ENCODE measurements at places on chromosomes 5 and 9. TPM values are rescaled to one million over a fixed set of nuclear protein-coding genes. Genes with fewer than 3 reads are reported as not detected.

- DNase-seq, result no peak
Observed at GRCh38 chr9:122058051-122058450, 35.1 kb downstream of the TTLL11 start.

DNA sequence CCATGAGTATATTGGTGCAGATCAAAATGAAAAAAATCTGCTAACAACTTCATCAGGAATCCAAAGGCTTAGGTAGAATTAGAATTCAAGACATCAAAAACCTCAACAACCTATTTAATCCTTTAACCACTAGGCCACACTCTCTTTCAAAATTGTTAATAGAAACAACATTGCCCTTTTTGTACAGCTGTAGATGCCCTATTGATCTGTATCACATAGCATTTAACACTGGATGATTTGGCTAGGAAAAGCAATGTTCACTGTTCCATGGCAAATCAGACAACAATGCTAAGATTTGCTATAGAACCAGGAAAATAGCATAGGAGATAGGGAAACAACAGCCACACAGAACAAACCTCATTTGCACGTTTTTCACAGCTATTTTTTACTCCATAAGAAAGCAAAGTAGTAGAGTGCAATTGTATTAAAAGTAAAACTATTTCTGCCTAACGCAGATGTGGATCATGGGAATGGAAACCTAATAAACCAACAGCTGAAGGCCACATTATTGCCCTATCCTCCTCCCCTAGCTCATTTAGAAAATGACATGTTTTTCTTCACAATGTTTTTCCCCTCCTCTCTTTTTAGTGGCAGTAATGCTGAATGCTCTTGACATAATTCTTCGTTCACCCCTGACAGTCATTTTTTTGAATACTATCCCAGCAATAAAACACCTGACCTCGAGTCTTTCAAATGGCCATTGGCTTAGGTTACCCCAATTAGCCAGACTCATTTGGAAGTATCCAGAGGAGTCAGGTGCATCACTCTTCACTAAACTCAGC lies 373.0 kb upstream of the CCNH start:
- no peak for DNase-seq

DNA sequence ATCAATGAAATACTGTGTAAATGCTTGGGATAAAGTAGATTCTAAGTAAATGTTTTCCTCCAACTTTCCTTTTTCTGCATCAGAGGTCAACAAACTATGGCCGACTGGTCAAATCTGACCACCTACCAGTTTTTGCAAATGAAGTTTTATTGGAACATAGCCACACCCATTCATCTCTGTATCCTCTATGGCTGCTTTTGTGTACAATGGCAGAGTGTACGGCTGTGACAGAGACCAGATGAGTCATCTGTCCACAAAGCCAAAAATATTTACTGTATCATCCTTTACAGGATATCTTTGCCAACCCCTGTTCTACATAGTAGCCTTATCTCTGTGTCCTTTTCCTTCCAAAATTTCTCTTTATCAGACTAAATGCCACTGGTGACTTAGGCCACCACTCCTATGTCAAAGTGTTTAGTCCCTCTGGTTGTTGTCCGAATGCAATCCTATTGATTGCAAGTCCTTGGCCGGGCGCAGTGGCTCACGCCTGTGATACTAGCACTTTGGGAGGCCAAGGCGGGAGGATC lies 218.4 kb upstream of the KLF4 start:
- no peak for DNase-seq

DNA sequence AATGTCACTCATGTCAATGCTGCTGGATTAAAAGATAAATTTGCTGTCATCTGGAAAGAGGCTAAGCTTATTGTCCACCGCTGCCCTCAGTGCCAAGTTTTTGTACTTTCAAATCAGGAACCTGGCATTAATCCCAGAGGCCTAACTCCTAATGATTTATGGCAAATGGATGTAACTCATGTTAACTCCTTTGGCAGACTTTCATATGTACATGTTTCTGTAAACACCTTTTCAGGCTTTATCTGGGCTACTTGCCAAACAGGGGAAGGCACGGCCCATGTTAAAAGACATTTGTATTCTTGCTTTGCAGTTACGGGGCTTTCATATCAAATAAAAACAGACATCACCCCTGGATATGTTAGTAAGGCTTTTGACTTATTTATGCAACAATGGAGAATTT lies 608.0 kb upstream of the ACO1 start:
- DNase-seq, result no peak

- no peak for DNase-seq
Observed at GRCh38 chr5:111394586-111394985, 117.7 kb downstream of the STARD4 start.

DNA sequence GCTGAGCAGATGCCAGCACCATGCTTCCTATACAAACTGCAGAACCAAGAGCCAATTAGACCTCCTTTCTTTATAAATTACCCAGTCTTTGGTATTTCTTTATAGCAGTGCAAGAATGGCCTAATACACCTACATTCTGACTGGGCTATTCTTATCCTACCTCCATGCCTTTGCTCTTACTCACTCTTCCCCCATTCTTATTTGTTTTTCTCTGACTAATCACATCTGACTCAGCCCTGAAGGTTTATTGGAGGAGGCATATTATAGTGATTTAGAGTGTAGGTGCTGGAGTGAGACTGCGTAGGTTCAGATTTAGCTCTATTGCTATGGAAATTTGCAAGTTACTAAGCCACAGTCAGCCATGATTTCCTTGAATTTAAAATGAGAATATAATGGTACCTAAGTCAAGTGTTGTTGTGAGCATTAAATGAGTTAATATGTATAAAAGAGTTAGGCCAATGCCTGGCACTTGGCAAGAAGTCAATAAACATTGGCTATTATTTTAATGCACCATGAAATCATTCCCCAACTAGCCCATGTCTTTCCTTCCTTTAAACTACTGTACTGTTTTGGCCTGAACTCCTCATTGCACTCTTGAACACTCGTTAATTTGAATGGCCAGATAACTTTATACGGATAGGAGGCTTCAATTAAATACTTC lies 531.2 kb upstream of the ZNF608 start:
- DNase-seq, result no peak

DNA sequence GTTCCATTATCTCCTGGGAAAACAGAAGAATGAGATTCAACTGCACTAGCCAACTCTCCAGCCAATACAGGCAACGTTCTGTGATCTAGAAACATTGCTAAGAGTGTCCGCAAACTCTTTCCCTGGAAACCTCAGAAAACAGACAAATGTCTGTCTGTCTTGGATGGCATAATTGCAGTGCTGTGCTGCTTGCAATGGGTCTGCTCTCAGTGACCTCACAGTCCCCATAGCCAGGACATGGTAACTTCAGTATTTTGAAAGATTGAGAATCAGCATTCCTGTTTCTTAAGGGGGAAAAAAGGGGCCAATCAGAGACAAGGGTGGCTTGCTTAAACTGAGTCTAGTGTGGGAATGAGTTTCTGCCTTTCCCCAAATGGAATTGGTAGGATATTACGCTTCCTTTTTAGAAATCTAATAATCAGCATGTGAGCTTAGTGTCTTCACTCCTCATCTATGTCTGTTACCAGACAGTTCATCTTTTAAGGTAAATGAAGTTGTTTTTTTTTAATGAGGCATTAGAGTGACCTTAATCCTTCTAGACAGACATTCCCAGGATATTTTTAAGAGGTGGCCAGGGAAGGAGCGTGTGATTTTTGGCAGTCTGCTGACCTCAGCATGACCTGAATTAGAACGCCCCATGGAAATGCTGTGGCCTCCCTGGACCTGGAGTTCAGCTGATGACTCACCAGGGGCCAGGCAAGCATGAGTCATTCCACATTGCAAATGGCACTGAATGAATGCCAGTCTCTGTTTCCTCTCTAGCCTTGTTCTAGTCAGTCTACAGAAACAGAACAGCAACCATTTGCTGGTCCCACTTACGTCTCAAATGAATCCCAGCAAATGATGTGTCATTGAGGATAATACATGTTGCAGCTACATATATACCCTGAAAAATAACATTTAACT lies 210.2 kb upstream of the ACTBL2 start:
- peak; percentile 48 for DNase-seq

DNA sequence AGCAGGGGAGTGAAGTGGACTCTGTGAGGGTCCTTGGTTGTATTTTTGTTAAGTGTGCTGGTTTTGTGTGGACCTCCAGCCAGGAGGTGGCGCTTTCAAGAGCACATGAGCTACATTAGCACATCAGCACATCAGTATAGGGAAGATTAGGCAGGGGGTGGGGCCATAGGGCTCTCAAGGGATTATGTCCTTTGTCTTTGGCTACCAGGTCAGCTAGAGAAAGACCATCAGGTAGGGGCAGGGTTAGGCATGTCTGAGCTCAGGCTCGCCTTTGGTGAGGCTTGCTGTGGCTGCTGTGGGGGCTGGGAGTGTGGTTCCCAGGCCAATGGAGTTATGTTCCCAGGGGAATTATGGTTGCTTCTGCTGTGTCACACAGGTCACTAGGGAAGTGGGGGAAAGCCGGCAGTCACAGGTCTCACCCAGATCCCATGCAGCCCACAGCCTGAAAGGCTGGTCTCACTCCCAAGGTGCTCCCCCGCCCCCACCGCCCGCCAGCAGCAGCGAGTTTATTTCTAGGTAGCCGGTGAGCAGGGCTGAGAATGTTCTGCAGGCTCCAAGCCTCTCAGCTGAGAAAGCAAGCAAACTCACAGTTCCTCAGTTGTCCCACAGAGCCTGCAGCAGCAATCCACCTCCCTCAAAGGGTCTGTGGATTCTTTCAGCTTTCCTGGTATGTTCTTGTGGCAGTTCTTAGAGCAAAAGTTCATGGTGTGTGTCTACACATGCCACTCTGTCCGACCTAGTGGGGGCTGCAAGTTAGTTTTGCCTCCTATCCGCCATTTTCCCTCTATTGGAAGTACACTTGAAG lies 13.7 kb downstream of the OR1J1 start:
- DNase-seq, result peak; percentile 72

GRCh38 chr9:84314306-84314705 lies 26.3 kb downstream of the SLC28A3 start:
- DNase-seq, result no peak

DNA sequence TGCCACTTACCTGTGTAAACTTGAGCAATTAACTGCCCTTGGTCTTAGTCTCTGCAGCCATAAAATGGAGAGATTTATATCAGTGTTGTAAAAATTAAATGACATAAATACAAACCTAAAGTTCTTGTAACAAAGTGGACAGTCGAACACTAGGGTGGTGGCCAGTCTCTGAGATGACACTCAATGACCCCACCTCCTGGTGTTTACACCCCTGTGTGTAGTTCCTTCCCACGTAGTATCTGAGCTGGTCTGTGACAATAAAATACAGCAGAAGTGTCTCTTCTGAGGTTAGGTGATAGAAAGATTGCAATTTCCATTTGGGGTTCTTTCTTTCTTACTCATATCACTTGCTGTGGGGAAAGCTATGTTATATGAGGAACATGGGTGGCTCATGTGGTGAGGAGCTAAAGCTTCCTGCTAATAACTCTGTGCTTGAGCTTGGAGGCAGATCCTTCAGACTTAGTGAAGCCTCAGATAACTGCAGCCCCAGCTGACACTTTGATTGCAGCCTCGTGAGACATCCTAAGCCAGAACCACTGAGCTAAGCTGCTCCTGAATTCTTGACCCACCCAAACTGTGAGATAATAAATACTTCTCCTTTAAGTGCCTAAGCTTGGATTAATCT lies 173.4 kb upstream of the CHD1 start:
- no peak for DNase-seq

- no peak for DNase-seq
Observed at GRCh38 chr5:124438026-124438902, 308.2 kb downstream of the ZNF608 start.

GRCh38 chr5:4684946-4685345 lies 455.2 kb upstream of the ADAMTS16 start:
- no peak for DNase-seq

DNA sequence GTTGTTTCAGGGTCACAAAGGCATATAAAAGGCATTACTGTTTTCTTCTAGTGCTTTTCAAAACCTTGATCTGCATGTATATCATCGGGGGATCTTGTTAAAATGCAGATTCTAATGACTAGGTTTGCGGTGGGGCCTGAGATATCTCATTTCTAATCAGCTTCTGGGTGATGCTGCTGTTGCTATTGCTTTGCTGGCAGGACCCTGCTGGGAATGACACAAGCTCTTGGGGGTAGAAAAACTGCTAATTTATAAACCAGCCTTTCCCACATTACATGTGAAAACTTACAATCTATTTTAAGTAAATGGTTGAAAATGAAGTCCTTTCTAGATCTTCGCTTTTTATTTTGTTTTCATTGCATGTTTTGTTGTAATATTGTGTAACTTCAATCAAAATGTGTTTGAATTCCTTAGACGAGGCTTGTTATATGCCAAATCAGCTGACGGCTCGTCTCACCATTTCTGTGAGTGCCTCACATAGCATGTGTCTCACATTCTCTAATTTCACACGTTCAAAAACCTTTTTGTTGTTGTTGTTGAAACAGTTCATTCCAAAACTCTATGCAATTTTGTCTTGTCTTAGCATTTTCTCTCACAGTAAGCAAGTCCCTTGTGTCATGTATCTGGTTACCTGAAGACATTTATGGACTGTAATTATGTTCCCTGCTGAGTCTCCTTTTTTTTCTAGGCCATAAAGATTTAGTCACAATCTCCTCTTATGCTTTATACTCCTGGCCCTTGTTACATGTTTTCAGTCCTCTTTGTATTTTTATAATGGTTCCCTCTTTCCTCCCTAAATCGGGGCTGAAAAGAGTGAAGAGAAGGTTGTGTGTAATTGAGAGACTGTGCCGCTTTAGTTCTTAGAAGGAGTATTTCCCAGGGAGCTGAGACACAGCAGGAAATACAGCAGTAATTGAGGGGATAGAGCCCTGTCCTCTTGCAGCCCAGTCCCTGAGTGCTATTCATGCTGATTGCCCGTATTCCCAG lies 521.0 kb upstream of the SEMA6A start:
- DNase-seq, result no peak

- peak; percentile 23 for DNase-seq
Observed at GRCh38 chr9:98504298-98505282, 204.1 kb downstream of the GABBR2 start.

DNA sequence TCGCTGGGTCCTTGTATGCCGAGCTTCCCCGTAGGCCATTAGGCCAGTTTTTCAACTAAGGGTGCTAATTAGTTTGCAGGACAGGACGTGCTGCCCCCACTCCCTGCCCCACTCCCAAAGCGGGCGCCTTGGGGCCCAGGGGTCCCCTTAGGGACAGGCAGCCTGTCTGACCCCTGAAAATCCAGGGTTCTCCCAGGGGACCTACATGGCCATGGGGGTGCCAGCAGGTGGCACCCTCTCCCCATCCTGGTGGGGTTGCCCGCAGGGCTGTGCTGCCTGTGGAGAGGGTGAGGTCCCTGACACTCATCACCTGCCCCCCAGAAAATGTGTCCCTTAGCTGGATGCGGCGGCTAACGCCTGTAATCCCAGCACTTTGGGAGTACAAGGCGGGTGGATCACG lies 8.5 kb upstream of the CCDC187 start:
- peak; percentile 80 for DNase-seq

- no peak for DNase-seq
Observed at GRCh38 chr5:133953568-133954145, 14.8 kb downstream of the C5orf15 start.

GRCh38 chr5:172556262-172556661 lies 84.8 kb upstream of the NEURL1B start:
- no peak for DNase-seq

- DNase-seq, result no peak
Observed at GRCh38 chr5:932151-932627, 39.5 kb downstream of the TRIP13 start.

GRCh38 chr9:129170229-129170628 lies 7.8 kb downstream of the IER5L start:
- DNase-seq, result no peak

GRCh38 chr9:36187414-36187813 lies 3.3 kb upstream of the CLTA start:
- no peak for DNase-seq

C9 gene
- not detected for total RNA-seq

CDC25C gene
- 7.9 TPM for total RNA-seq

SPATA31C1 gene
- not detected for total RNA-seq

AQP7 gene
- not detected for total RNA-seq

GPR151 gene
- total RNA-seq, result not detected

EXOSC2 gene
- 110 TPM for total RNA-seq

LMX1B gene
- total RNA-seq, result not detected

Data from activated CD4-positive, alpha-beta T cell treated with anti-CD3 and anti-CD28 coated beads, Interleukin-2, amount 10 ng/mL, durations not matched to agents 24 days and 14 days (primary cell).